ENCODE measurements at places on chromosomes 13 and 19.

DNA sequence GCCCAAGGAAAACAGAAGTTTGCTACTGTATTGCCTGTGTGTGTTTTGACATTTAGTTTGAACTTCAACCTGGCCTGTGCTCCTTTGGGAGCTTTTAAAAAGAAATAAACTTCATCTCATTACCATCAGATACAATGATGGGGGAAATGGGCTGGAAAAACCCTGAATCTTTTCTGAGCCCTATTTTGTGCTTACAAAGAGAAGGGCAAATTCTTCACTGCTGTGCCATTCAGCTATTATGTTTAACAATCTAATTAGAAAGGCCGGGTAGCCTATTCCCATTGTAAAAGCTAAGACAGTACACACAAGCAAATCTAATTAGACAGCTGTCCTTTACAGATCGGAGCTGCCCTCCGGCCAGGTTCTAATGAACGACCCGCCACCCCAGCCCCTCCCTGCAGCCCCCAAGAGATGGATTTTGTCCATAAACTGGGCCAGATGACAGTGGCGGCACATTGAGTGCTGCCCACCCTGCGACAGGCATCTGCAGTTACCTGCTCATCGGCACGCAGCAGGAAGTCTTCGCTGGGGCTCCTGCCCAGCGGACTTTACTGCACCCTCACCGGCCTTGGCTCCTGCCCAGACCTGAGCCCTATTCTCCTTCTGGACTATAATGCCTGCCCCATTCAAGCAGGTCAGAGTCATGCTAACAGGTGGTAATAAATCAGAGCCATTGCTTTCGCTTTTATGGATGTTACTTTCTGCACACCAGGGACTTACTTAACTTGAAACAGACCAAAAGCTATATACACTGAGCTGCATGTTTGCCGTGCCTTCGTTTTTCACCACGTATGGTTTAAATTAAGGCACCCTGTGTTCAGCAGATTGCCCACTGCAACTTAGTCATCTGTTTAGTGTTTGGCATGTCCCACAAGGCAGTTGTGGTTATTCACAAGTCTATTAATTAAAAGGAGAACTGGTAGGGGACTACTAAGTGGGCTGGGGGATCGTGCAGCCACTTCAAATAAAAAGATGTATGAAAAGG, 549.6 kb downstream of the FGF9 start:
- no peak for DNase-seq

- DNase-seq = no peak
These were observed 984.7 kb upstream of the PCDH9 start for GRCh38 chr13:68214691-68215415.

DNA sequence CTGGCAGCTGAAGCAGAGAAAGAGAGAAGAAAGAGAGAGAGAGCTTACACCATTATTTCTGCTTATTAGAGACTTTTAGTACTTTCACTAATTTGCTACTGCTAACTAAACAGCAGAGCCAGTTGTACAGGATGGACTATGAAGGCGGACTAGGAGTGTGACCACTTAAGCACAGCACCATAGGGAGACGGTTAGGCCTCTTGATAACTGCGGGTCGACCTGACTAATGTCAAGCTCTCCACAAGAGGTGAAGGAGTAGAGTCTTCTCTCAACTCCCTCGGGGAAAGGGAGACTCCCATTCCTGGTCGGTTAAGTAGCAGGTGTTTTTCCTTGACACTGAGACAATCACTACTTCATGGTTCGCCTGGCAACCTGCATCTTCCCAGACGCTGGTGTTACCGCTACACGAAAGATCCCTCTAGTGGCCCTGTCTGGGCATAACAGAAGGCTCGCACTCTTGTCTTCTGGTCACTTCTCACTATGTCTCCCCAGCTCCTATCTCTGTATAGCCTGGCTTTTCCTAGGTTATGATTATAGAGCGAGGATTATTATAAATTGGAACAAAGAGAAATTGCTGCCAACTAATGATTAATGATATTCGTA, 5.3 kb upstream of the PSG7 start:
- DNase-seq = no peak

DNA sequence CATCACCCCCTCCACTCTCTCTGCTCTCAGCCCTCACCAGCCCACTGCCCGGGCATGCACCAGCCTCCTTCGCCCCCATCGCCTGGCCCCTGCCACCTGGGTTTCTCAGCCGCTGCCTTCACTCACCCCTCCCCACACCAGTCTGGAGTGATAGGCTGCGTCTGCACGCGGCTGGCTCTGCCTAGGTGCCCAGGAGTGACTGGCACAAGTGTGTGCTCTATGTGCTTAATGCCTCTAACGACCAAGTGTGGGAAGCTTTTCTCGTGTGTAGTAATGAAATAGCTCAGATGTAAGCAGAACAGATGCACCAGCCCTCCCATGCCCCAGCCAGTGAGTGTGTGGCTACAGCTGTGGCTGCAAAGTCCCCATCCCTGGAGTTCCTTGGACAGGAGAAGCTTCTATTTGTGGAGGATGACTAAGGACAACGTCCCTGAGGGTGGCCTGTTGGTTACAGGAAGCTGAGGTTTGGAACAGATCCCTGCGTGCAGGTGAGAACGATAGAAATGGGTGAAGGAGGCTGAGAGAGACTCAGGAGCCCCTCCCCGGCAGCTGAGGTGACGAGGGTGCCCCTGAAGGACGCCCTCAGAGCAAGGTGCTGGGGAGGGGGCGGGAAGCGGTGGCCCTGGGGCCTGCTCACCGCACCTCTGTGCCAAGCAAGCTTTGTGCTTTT, 35.6 kb downstream of the ATP11A start:
- no peak for DNase-seq

DNA sequence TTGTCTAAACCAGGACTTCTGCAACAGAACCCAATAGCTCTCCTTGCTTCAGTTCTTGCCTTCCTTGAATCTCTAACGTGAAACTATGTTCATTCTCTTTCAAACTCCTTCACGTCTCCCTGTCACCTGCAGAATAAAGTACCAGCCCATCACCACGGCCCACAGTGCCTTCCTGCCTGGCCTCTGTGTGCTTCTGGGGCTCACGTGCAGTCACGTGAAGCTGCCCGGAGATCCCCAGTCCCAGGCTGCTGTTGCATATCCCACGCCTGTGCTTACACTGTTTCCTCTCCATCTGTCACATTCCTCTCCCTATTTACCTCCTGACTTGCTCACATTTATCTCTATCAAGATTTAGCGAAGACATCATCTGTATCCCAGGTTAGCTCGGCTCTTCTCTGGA, 102.8 kb downstream of the STARD13 start:
- DNase-seq = no peak

GRCh38 chr19:15316498-15316897, 15.8 kb downstream of the BRD4 start:
- DNase-seq = no peak

DNA sequence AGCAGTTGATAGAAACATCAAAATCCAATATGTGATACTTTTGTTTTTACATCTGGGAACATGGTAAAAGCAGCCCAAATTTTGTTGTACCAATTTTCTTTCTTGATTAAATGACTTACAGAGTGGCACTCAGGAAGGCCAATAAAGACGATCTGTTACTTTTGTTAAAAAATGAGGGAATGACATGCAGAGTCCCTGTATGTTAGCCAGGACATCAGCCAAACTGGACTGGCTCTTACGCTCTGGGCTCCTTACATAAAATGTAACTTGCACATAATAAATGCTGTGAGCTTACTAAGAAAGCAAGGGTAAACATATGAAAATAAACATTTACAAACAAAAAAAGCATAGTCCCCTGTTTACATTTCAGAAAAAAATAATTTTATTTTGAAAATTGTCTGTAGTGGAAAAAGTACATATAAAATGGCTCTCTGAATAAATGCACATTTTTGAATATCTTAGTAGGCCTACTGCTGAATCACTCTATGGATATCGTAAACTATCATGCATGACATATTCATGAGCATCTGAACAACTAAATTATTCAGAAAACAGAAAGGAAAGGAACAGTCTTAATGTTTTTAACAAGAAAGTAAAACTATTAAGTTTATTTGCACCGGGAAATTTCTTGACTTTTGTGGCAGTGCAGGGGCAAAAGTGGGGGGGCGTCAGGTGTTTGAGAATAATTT, 534.5 kb downstream of the KCTD12 start:
- no peak for DNase-seq

- DNase-seq = no peak
These were observed 795.8 kb downstream of the DIAPH3 start for GRCh38 chr13:59367904-59368303.

GRCh38 chr13:112254900-112255299, 121.3 kb upstream of the SPACA7 start:
- DNase-seq = no peak

GRCh38 chr13:73608157-73608516, 526.1 kb downstream of the KLF12 start:
- no peak for DNase-seq

GRCh38 chr19:57560049-57560491, 407 bp upstream of the ZNF550 start:
- no peak for DNase-seq

- DNase-seq = no peak
These were observed 114.8 kb downstream of the LRCH1 start for GRCh38 chr13:46667687-46668281.

DNA sequence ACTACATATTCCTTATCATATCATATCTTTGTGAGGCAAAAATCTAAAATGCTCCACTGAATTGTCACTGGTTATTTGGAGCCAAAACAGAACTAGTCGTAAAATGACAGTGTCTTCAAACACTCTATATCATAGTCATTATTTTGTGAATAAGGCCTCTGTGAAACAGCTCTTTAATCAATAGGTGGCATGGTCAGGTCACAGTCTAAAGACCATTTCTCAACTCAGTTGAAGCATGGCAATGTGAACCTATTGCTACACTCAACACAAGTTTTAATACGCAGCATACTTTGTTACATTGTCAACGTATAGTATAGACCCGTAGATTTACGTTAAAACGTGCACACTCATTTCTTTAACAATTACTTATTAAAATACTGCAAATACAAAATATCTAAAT, 131.3 kb upstream of the PCDH20 start:
- DNase-seq = no peak

GRCh38 chr13:29418026-29418425, 177.5 kb downstream of the SLC7A1 start:
- no peak for DNase-seq

DNA sequence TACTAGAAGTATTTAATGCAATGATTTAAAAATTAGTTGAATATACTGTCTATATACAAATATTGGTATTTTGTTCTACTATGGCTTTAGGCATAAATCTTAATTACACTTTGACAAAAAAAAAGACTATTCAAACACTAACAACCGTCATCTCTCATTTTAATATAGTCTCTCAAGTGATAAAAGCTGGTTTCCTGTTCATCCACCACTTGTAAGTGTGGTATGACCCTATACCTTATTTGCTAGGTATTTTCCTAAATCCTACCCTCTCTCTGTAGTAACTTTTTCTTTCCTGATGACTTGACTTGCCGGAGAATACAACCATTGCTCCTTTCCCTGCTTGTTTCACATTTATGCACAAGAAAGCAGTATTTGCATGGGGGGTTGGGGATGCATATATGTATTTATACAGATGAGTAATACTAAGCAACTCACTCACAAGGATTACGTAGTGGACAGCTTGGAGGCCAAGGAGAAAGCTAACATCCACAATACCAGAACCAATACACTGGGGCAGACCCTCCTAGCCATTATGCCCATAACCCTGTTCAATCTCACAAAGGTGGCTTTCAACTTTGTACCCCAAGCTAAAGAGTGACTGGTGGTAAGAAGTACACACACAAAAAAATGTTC, 12.7 kb upstream of the EFNB2 start:
- DNase-seq = no peak

GRCh38 chr19:5932609-5933262, 18.7 kb downstream of the CAPS start:
- DNase-seq = no peak

- no peak for DNase-seq
These were observed 78.4 kb downstream of the IRS2 start for GRCh38 chr13:109707742-109708617.

DNA sequence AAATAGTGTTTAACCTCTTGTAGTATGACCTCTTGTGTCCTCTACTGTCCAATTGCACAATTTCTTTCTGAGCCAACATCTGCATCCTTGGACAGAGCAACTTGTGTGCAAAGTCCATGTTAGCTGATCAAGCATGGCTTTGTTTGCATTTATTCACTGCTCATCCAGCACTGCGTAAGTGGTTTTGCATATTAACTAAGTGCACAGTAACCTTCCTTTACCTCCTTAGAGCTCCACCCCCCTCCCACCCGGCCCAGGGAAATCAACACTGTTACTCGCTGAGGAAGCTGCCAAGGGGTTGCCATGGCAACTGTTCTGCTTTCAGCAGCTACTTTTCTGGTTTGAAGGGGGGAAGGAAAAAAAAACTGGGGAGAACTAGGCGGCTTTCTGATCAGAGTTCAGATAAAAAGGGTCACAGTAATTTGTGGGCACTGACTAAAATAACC, 153.5 kb upstream of the KLF12 start:
- peak; percentile 37 for DNase-seq

- DNase-seq = no peak
These were observed 117.6 kb downstream of the USP12 start for GRCh38 chr13:27053902-27054595.

- no peak for DNase-seq
These were observed 14.2 kb downstream of the FCAR start for GRCh38 chr19:54888239-54888638.

DNA sequence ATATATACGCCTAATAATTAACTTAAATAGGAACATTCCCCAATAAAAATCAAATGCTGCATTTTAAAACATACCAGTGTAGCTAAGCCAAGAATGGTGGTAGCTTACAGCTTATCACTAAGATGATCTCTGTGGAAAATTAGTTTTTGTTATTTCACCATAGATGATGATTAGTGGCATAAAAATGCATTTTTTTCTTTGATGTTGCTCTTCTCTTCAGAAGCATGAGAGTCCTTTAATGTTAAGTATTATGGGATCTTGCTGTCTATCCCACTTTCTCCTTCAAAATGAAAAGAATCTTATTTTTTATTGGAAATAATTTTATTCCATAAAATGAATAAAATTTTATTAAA, 731.0 kb downstream of the SLITRK1 start:
- DNase-seq = no peak

DNA sequence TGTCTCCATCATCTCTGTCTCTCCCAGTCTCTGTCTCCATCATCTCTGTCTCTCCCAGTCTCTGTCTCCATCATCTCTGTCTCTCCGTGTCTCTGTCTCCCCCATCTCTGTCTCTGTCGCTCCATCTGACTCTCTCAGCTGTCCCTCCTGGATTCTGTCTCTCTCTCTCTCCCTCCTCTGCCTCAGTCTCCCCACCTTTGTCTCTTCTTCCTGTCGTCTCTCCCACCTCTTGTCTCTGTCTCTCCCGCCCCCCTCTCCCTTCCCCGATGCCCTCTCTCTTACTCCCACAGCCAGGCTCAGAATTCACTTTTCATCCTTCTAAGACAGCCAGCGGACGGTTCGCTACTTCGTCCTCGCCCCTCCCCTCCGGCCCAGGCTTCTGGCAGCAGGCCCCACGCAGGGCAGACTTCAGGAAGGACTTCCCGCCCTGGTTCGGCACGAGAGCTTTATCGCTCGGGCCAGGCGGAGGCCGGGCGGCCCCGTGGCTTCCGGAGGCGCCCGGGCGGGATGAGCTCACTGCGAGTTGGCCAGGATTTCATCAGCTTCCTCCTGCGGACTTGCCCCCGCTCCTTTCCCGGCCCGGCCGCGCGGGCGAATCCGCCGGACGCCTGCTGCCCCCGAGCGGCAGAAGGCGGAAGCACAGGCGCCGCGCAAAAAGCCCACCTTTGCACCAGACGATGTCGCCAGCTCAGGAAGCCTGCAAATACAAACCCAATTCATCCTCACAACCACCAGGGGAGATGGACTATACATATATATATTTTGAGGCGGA, 12.4 kb upstream of the CCDC9 start:
- DNase-seq = peak; percentile 83
